SK-N-SH treated with all-trans-retinoic acid at 6 μM for 48 hours (cell line): ENCODE measurements at places on chromosomes 6 and 20.

- no peak for ATAC-seq
Measured at GRCh38 chr6:125341460-125341859, 39.7 kb upstream of the HDDC2 start.

DNA sequence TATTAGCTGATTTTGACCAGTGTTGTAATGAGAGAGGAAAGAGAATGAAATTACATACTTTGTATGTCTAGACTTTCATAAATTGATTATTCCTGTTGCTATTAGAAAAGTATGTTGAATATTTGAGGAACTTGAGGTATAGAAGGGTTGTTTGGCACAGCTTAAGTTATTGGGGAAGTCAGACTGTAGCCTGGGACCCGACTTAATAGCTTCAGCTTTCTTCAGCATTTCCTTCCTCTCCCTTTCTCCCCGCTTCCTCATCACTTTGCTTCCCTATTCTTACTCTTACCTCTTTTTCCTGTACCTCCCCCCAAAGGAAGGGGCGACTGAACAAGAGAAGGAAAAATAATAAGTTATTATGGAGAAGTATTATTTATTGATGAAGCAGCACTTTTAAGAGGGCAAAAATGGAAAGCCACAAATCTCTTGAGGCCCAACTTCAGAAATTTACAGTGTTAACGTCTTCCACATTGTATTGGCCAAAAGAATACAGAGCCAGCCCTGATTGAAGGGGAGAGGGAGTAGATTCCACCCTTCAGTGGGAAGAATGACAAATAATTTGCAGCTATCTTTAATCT, 7.4 kb downstream of the SENP6 start:
- no peak for ATAC-seq

GRCh38 chr6:6331946-6332601, 11.6 kb upstream of the F13A1 start:
- no peak for ATAC-seq

DNA sequence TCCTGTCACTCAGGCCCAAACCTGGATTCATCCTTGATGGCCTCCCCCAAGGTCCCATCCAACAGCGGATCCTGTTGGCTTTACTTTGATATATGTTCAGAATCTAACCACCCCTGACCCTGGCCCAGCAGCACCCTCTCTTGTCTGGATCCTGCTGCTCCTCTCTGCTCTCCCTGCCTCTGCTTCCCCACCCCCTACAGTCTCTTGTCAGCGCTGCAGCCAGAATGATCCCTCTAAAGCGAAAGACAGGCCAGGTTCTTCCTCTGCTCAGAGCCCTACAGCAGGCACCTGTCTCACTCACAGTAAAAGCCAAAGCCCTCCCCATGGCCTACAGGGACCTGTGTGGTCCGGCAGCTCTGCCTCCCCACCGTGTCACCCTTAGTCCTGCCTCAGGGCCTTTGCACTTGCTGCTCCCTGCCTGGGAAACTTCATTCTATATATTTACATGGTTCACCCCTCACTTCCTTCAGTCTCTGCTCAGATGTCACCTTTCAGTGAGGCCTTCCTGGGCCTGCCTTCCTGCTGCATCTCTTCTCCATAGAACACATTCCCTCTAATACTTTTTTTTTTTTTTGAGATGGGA, 37.4 kb upstream of the KCNB1 start:
- ATAC-seq: peak; percentile 30; the same call in 1 of the 3 replicates

DNA sequence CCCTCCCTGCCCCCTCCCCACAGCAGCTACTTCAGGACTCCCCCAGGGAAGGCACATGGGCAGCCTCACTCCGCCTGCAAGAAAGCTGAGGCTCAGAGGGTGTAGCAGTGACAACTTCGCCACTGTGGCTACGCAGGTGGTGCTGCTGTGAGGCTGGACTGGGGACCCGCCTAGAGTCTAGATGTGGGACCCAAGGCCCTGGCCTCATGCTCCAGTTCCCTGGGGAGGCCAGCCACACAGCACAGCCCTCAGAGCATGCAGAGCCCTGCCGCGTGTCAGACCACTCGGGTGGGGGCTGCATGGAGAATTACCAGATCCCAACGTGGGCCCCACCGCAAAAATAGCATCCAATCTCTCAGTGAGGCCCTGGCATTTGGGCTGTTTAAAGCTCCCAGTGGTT, 30.8 kb upstream of the VSTM2L start:
- no peak for ATAC-seq

DNA sequence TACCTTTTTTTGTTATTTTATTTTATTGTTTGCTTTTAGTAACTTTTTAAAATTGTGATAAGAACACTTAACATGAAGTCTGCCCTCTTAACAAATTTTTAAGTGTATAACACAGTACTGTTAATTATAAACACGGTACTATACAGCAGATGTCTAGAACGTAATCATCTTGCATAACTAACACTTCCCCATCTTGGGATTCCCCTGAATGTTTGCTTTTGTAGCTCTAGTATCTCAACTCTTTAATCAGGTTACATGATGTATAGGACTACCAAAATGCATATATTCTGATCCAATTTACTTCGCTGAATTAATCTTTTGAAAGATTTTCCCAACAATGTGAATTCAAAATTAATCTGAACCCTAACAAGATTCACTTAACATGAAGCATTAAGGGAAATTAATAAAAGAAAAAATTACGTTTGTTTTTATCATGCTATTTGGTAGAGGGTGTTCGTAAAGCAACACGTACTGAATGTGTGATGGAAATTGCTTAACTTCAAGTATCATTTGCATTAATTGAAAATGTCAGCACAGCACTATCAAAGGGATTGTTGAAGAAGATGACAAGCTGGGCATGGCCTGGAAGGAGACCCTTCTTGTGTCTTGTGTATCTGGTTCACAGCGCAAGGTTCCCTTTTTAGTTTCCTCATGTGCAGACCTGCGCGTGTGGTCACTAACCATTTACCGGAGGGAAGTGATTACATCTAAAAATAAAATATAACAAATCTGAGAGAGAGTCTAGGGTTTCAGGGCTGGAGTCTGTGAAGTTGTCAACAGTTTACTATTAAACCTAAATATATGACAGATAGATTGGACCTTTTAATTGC, 15.2 kb downstream of the COL19A1 start:
- ATAC-seq: no peak

- ATAC-seq: no peak
Measured at GRCh38 chr6:3324262-3324942, 65.7 kb downstream of the PSMG4 start.

- peak; percentile 68; the same call in 2 of the 3 replicates for ATAC-seq
Measured at GRCh38 chr6:105880030-105880492, 206.1 kb upstream of the PRDM1 start.
